ENCODE measurements at places on chromosomes 7 and 10. TPM values are rescaled to one million over a fixed set of nuclear protein-coding genes. Genes with fewer than 3 reads are reported as not detected.
A peak's percentile ranks its signal among the peaks of the same experiment; 100 is the strongest.

- peaks cover 22% of the 10 kb centered on the region for H3K36me3 ChIP-seq
- no peaks in the 10 kb centered on the region for H3K27me3 ChIP-seq
- DNase-seq = peak; percentile 65
- H3K4me3 ChIP-seq = no peak overlapping the region
- H3K27ac ChIP-seq = no peak overlapping the region
- H3K4me1 ChIP-seq = peaks cover 5% of the 10 kb centered on the region
Measured at GRCh38 chr7:129664029-129665012, 52.8 kb downstream of the NRF1 start.

- no peak overlapping the region for H3K4me3 ChIP-seq
- H3K36me3 ChIP-seq = no peaks in the 10 kb centered on the region
- H3K27me3 ChIP-seq = peaks cover 32% of the 10 kb centered on the region
- no peaks in the 10 kb centered on the region for H3K4me1 ChIP-seq
- H3K27ac ChIP-seq = no peak overlapping the region
- DNase-seq = no peak
Measured at GRCh38 chr7:142604671-142605070, 144.6 kb upstream of the PRSS1 start.

DNA sequence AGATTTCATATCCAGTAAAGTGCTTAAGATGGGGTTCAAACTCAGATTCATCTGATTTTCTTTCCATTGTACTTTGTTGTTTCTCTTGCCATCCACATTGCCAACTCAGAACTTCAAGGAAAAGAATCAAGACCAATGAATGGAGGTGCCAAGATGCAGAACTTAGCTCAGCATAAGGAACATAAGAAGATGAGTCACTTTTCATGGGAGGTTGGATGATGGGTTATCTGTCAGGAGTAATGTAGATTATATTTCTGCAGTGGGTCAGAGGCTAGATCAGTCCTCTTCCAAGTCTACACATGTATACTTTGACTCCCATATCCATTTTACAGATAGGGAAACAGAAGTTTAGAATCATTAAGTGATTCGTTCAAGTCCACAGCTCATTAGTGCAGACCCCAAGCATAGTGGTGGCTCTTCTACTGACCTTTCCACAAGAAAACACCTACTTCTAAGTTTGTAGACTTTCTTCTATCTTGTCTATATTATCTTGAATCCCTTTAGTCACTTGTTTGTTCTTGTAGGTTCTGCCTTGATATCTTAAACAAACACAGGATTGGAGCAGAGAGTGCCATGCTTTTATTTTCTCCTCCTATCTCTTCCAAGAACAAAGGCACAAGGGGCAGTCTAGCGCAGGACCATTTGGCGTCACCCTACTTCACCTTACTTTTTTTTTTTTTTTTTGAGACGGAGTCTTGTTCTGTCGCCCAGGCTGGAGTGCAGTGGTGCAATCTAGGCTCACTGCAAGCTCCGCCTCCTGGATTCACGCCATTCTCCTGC lies 14.0 kb upstream of the ADD3 start:
- no peak overlapping the region for H3K27ac ChIP-seq
- H3K36me3 ChIP-seq = no peaks in the 10 kb centered on the region
- H3K4me3 ChIP-seq = no peak overlapping the region
- H3K4me1 ChIP-seq = peaks cover 32% of the 10 kb centered on the region

- H3K36me3 ChIP-seq = no peaks in the 10 kb centered on the region
- no peak overlapping the region for H3K4me3 ChIP-seq
- no peaks in the 10 kb centered on the region for H3K4me1 ChIP-seq
- H3K27ac ChIP-seq = no peak overlapping the region
Measured at GRCh38 chr10:98848361-98848760, 387.3 kb downstream of the HPSE2 start.

- H3K4me3 ChIP-seq = no peak overlapping the region
- H3K27me3 ChIP-seq = no peaks in the 10 kb centered on the region
- no peak for DNase-seq
- no peak overlapping the region for H3K27ac ChIP-seq
- H3K36me3 ChIP-seq = no peaks in the 10 kb centered on the region
Measured at GRCh38 chr7:11707606-11708193, 124.3 kb downstream of the THSD7A start.

VWDE gene
- 0.11 TPM for total RNA-seq

DNA sequence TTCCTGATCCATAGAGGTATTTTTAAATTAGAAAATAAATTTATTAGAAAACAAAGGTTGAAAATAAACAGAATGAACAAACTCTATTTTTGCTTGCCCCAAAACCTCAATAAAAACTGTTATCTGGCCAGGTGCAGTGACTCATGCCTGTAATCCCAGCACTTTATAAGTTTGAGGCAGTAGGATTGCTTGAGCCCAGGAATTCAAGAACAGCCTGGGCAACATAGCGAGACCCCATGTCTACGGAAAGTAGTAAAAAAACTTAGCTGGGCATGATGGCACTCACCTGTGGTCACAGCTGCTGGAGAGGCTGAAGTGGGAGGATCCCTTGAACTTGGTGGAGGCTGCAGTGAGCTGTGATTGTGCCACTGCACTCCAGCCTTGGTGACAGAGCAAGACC lies 10.3 kb downstream of the SLK start:
- H3K4me3 ChIP-seq = no peak overlapping the region
- DNase-seq = no peak
- H3K27ac ChIP-seq = no peak overlapping the region

GRCh38 chr7:27808626-27809025 lies 68.7 kb downstream of the TAX1BP1 start:
- no peak overlapping the region for H3K27ac ChIP-seq
- DNase-seq = no peak
- no peaks in the 10 kb centered on the region for H3K36me3 ChIP-seq
- H3K4me1 ChIP-seq = no peaks in the 10 kb centered on the region
- H3K27me3 ChIP-seq = no peaks in the 10 kb centered on the region
- no peak overlapping the region for H3K4me3 ChIP-seq

MACROH2A2 gene
- 326 TPM for total RNA-seq

CASP7 gene
- 57.7 TPM for total RNA-seq

GRCh38 chr7:151232917-151233701 lies 826 bp downstream of the CHPF2 start:
- peak overlapping the region; percentile 80 for H3K27ac ChIP-seq
- peak; percentile 40 for DNase-seq
- H3K4me1 ChIP-seq = peaks cover 13% of the 10 kb centered on the region
- no peaks in the 10 kb centered on the region for H3K27me3 ChIP-seq
- peaks cover 30% of the 10 kb centered on the region for H3K36me3 ChIP-seq
- peak overlapping the region; percentile 100 for H3K4me3 ChIP-seq

DNA sequence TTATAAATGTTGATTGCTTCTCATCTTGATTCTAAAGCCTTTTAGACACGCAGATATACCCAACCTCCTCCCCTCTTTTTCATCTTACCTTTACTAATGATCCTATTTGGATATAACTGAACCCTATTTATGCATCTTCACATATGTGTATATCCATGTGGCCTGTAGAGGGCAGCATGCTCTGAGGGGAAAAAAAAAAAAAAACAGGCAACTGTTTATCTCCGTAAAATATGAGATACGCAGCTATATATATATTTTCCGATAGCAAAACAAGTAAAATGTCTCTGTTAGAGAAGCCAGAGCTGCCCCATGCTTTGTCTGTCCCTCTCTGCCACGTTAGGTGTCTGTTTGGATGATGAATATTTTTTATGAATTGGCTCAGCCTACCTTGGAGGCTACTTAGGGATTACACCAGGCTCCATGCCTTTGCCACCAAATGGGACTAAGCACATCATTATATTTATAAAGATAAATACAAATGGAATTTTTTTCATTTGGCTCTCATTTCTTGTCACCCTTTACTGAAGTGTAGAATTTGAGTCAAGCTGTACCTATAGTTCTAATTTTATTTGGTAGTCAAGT lies 174.8 kb upstream of the FZD1 start:
- DNase-seq = peak; percentile 85
- H3K4me3 ChIP-seq = no peak overlapping the region
- H3K27me3 ChIP-seq = no peaks in the 10 kb centered on the region
- H3K4me1 ChIP-seq = peaks cover 83% of the 10 kb centered on the region
- H3K36me3 ChIP-seq = no peaks in the 10 kb centered on the region

DNA sequence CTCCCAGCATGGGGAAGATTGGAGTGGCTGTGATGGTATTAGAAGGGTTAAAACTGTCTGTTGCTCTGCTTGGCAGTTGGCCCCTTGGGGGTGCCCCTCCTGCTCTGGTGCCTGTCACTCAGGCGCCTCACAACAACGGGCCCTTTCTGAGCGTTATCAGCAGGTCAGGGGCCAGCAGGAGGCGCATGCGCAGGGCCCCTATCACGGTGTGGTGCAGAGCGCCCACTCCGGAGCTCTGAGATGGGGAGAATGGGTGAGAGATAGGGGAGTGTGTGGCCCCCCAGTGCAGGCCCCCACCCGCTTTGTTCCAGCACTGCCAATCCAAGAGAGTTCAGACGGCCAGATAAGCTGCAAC lies 24.8 kb downstream of the GBX1 start:
- H3K27me3 ChIP-seq = no peaks in the 10 kb centered on the region
- H3K4me1 ChIP-seq = no peaks in the 10 kb centered on the region
- no peak overlapping the region for H3K4me3 ChIP-seq
- no peak for DNase-seq
- no peak overlapping the region for H3K27ac ChIP-seq

ZNF248 gene
- 8.7 TPM for total RNA-seq

GRCh38 chr7:106657085-106657991 lies 3.6 kb downstream of the CCDC71L start:
- H3K27me3 ChIP-seq = no peaks in the 10 kb centered on the region
- no peak for DNase-seq

DNA sequence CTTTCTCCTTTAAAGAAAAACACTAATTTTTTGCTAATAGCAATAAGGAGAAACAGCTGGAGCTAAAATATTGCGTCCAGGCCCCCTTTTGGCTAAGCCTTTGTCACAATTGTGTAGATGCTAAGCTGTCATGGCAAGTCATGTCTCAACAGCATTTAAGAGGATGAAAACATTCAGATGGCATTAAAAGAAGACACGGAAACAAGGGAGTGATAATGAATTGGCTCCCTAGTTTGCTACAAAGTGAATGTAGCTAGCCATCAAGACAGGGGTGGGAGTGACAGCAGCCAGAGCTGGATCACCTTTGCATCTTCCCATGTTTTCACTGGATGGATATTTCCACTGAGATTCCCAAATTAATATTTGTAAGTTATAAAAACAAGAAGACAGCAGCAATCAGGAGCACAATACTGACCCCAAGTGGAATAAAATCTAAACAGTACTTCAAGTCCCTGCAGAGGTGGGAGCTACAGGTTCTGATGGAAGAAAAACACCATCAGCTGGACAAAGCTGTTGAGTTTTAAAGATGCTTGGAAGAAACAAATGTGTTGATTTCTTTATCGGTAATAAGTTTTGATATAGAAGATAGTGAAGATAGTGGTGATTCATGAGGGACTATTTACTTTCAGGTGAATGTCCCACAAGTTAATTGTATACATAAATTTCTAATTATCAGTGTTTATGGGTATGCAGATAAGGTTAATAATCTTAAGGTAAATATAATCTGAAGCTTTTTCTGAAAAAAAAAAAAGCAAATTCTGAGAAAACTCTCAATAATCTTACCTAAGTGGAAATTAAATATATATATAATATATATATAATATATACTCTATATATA lies 129.4 kb downstream of the SLC16A9 start:
- DNase-seq = peak; percentile 81
- no peaks in the 10 kb centered on the region for H3K27me3 ChIP-seq
- no peaks in the 10 kb centered on the region for H3K36me3 ChIP-seq
- peaks cover 15% of the 10 kb centered on the region for H3K4me1 ChIP-seq

DNA sequence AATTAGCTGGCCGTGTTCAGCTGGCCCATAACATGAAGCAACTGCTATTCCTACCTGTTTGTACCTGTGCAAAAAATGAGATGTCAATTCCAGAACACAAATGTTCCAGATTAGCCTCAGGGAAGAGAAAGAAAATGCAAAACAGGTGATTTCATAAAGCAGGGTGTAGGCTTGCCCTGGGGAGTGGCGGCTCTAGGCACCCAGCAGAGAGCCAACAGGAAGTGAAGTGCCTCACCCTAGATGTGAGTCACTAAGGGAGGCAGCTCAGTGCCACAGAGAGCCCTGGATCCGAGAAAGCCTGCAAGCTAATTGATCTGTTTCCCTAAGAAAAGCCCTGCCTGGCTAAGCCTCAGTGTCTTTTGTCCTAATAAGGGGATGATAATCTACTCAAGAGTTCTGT lies 240.0 kb downstream of the ARHGAP21 start:
- peaks cover 38% of the 10 kb centered on the region for H3K36me3 ChIP-seq
- peak; percentile 95 for DNase-seq
- H3K4me3 ChIP-seq = no peak overlapping the region

NPSR1 gene
- total RNA-seq = not detected

- no peaks in the 10 kb centered on the region for H3K27me3 ChIP-seq
- no peak overlapping the region for H3K4me3 ChIP-seq
- no peak overlapping the region for H3K27ac ChIP-seq
- H3K36me3 ChIP-seq = peaks cover 43% of the 10 kb centered on the region
Measured at GRCh38 chr10:87804939-87805569, 13.0 kb downstream of the ATAD1 start.

GRCh38 chr10:69492091-69492745 lies 41.0 kb downstream of the TSPAN15 start:
- no peak overlapping the region for H3K4me3 ChIP-seq
- H3K4me1 ChIP-seq = no peaks in the 10 kb centered on the region
- no peaks in the 10 kb centered on the region for H3K36me3 ChIP-seq
- no peak overlapping the region for H3K27ac ChIP-seq

DNA sequence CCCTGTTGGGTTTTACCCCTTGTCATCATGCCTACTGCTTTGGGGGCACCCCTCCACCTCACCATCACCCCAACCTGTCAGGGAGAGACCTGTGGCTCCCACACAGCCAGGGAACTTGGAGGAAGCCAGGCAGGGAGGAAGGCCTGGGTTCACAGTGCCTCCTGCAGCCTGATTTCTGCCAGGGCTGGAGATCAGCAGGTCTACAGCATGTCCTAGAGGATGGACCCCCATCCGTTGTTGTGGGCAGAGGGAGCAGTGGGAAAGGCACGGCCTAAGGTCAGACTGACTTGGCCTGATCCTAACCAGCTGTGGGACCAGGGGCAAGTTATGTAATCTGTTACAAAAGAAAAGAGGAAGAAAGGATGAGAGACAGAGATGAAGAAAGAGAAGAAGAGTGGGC lies 28.2 kb downstream of the ZCCHC24 start:
- H3K27ac ChIP-seq = no peak overlapping the region
- no peak overlapping the region for H3K4me3 ChIP-seq
- peaks cover 27% of the 10 kb centered on the region for H3K4me1 ChIP-seq
- no peaks in the 10 kb centered on the region for H3K36me3 ChIP-seq
- H3K27me3 ChIP-seq = no peaks in the 10 kb centered on the region

DNA sequence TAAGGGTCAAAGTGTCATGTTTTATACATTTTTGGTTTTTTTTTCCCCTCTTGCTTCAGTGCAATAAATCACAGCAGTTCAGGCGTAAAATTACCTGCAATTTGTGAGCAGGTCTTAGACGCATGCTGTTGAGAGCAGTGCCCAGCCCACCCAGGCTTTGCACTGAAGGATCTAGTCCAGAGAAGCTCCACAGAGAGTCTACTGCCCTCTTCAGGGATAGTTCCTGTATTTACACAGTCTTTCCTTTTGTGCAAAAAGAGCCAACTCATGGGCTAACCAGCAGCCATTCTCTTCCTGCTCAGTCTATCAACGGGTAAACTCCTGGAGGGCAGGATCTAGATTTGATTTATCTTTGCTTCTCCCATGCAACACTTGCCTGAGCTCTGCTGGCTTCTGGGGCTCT lies 82.2 kb upstream of the NAMPT start:
- H3K4me1 ChIP-seq = no peaks in the 10 kb centered on the region
- no peak overlapping the region for H3K4me3 ChIP-seq
- H3K27ac ChIP-seq = no peak overlapping the region
